ENCODE measurements at places on chromosomes 6 and 20.
A peak's percentile ranks its signal among the peaks of the same experiment; 100 is the strongest.

- DNase-seq, result no peak
Observed at GRCh38 chr6:75076009-75076408, 129.8 kb downstream of the COL12A1 start.

DNA sequence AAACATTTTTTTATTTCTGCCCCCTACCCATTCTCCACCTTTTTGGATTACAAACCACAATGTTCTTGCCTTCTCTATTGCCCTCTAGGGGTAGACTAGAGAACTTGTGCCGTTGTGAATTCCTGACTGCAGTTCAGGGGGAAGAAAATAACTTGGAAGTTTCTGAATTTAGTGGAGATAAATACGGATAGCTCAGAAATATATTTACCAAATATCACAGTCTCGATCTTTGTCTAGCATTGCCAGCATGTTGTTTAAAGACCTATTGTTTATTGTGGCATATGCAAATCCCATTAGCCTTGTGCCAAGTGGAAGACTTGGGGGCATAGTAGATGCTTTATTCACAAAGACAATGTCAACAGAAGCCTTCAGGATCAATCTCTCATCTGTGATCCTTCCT is 154.1 kb upstream of the MMS22L start:
- DNase-seq, result peak; percentile 15

GRCh38 chr6:74409447-74409846 is 713.4 kb downstream of the CD109 start:
- DNase-seq, result no peak

DNA sequence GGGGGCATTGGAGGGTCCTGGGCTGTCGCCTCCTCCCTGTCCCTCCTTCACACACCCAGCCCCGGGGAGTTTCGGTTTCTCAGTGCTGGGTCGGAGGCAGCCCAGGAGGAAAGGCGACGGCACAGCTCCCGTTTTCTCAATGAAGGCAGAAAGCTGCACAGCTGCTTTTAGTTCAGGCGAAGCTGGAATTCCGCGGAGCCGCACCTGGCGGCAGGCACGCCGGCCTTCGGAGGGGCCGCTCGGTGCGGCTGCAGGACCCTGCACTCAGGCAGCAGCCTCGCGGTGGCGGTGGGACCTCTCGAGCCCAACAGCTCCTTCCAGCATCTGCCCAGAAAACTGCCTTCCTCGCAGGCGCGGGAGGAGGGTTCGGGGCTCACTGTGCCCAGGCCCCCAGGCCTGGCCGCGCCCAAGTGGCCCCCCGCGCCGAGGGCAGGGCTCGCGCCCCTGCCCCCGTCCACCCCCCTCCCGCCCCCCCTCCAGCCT is 4.6 kb downstream of the FOXQ1 start:
- DNase-seq, result no peak

GRCh38 chr6:20952699-20953474 is 418.6 kb downstream of the CDKAL1 start:
- DNase-seq, result no peak

DNA sequence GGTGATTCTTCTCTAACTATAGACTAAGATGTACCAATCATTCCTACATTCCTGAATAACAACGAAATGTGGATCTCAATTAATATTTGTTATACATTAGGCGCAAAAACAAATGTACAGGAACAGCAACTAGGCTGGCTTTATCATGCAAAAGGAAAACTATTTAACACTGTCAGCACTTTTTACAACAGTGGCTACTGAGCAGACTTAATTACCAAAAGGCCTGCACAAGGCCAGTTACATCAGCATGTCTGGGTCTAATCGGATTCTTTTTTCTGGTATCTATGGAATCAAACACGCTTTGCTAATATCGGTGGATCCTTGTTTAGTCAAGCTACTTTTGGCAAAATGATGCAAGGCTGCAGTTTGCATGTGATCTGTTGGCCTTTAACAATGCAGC is 176.5 kb downstream of the UBE3D start:
- DNase-seq, result no peak

GRCh38 chr20:761418-762381 is 6.6 kb downstream of the SLC52A3 start:
- DNase-seq, result no peak

DNA sequence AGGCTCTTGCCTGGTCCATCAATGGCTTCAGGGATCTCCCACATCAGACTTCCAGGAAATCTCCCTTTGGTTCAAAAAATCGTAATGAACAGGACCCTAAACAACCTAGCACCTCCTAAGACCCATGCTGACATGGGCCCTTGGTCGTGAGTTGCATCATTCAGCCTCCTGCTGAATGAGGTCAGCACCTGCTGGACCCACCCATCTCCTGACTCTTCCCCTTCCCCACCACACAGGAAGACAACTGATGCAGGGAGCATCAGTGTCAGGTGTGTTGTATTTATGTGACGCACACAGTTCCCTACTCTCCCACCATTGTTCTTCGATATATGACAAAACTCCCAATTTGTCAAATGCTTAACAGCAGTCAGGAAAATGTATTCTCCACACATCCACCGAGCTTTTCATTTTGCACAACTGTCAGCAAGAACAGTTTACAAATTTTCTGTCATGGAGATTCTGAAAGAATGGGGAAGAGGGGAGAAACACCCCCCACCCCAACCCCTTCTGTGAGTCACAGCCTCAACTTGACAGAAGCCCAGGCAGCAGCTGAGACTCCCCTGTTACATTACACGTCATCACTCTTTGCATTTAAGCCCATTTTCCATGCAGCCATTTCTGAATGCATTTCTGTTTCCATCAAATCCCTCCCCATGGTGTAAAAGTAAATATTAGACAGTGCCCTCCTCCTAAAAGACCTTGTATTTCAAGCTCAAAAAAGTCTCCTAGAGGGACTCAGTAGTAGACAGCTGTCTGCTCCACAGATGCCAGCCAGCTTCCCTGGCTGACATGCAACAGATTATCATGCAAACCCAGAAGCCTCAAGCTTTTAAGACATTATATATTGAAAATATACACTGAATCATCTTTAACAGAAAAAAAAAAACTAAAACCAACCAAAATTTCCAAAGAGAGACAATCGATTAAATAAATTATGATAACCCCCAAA is 577.5 kb downstream of the PTPRT start:
- DNase-seq, result no peak
